ENCODE measurements at places on chromosomes 5 and 9.

DNA sequence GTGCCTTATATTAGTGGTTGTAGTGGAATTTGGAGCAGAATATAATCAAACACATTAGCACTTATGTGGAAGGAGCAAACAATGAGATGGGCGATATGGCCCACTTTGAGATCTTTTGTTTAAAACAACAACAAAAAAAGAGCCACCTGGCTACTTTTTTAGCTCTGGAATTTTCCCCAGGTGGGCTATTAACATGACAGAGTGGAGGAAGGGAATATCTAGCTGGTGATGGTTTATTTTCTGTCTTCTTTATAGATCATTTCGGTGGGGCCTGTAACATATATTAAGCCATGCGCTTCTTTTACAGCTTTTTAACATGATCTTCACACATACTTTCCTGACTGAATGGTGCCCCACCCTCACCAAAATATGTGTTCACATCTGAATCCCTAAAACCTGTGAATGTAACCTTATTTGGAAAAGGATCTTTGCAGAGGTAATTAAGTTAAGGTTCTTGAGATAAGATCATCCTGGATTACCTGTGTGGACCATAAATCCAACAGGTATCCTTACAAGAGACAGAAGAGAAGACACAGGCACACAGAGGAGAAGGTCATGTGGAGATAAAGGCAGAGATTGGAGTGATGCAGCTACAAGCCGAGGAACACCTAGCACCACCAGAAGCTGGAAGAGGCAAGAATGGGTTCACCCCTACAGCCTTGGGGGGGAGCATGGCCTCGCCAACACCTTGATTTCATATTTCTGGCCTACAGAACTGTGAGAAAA, 16.6 kb upstream of the ENTREP1 start:
- no peak for DNase-seq

GRCh38 chr5:154038261-154038706, 426 bp downstream of the FAM114A2 start:
- DNase-seq, result no peak

DNA sequence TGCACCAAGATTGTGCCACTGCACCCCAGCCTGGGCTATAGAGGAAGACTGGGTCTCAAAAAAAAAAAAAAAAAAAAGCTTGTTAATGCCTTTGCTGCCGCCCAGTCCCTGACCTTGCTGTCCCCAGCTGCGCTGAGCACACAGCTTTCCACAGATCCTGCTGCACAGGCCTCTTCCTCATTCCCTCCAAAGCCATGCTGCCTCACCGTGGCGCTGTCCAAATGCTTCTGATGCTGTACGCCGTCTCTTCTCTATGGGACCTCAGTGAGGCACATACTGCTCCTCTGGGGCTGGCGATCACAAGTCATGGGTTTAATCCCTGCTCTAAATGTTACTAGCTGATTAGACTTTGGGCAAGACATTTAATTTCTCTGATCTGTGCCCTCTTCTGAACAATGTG, 234.1 kb downstream of the FBXL7 start:
- DNase-seq, result no peak

DNA sequence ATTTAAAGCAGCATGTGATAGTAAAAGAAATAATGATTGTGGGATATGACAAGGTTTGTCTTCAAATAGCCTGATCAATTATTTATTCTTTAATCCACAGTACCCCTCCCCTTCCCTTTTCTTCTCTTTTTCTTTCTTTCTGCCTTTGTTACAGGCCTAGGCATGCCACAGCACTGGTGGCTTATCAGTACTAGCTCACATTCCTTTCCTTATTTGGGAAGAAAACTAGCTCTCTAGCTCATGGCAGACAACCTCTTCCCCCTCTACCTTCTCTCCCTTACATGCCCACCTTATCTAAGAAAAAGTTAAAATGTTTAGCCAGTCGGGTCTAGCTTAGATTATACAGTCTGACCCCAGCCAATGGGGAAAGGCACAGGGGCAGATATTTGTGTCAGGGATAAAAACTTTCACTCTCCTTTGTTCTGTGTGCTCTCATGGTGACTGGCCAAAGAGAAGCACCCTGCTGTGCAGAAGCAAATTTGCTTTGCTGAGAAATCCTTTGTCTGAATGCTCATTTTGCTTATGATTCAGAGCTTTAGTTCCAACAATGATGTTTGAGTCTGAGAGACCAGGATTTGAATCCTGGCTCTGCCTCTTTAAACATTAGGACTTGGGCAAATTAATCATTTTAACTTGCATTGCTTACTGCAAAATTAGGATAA, 75.8 kb upstream of the CDH12 start:
- DNase-seq, result no peak

DNA sequence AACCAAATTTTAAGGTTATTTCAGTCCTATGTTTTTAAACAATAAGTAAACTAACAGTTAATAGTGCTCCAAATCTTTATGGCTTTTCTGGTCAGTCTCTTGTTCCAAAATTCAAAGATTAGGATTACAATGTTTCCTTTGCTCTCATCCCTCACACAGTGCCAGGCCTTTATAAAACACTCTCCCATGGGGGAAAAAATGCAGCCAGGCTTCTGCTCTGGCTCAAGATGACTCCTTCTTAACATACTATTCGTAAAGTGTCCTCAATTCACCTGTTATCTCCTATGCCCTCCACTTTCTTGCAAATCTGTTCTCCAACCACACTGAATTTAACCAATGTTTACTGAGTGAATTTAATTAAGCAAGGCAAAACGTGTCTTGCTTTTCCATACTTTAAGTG, 1.4 kb downstream of the CEP120 start:
- no peak for DNase-seq

DNA sequence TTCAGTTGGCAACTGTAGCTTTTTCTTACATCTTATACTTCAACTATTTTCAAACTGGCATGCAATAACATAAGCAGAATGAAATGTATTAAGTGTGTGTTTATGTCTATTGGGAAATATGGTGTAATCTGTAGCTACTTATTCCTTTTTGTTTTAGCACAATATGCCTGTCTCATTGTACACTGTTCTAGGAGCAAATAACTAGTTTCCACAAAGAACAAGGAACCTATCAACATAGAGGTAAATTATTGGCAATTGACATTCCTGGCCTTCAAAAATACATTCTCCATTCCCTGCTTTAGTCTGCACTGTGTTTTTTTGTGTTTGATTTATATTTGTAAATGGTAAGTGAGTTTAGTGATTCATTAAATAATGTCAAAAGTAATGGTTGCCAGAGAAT, 75.7 kb downstream of the FBXL7 start:
- DNase-seq, result no peak

GRCh38 chr9:118009614-118010013, 305.4 kb downstream of the TLR4 start:
- no peak for DNase-seq

GRCh38 chr5:113531481-113532159, 18.1 kb downstream of the YTHDC2 start:
- DNase-seq, result no peak

GRCh38 chr5:61301341-61302199, 30.5 kb upstream of the ZSWIM6 start:
- DNase-seq, result no peak

DNA sequence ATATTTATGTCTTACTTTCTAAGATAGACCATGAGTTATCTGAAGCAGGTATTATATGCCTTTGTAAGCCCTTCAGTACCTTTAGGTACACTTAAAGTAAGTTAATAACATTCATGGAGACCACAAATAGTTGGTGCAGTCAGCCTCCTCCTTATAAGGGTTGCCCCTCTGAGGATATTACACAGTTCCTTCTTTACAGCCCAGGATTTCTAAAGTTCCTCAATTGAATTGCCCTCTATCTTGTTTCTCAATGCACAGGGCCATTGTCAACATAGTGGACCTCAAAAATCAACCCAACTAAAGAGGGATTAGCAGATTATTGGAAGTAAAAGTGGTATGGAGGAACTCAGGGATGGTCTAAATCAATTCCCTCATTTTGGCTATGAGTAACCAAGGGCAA, 50.3 kb downstream of the HMHB1 start:
- no peak for DNase-seq

GRCh38 chr9:94867842-94868312, 141.4 kb downstream of the AOPEP start:
- DNase-seq, result no peak

GRCh38 chr5:14365831-14366430, 215.7 kb upstream of the OTULINL start:
- no peak for DNase-seq

DNA sequence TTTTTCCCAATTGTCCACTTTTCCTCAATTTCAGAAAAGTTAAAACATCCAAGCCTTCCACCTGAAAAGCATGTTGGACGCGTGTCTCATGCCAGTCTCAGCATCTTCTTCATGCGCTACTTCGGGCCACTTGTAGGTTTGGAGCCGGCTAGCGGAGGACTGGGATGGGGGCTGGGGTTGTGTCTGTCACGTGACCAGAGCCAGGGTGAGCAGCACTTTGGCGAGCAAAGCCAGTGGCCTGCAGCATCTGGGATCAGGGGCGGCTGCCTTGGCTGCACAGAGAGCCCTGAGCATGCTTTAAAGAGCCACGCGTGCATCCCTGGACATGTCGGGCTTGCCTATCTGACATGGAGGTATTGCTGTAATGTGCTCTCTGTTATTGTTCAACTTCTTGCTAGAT, 41.2 kb downstream of the SLC6A3 start:
- DNase-seq, result no peak

DNA sequence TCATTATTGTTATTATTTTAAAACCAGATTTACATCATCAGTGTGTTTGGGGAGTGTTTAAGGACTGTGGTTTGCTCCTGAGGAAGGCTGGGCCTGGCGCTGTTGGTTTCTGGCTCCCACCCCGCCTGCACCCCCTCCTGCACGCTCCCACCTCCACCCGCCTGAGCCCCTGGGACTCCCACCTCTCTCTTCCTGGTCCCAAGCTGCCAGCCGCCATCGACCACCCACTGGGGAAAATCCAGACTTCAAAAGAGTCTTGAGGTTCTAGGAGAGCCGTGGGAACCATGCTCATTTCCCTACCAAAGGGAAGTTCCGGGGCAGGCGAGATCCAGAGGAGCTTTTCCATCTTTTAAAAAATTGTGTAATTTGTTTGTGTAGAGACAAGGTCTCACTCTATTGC, 35.0 kb upstream of the FUBP3 start:
- no peak for DNase-seq

DNA sequence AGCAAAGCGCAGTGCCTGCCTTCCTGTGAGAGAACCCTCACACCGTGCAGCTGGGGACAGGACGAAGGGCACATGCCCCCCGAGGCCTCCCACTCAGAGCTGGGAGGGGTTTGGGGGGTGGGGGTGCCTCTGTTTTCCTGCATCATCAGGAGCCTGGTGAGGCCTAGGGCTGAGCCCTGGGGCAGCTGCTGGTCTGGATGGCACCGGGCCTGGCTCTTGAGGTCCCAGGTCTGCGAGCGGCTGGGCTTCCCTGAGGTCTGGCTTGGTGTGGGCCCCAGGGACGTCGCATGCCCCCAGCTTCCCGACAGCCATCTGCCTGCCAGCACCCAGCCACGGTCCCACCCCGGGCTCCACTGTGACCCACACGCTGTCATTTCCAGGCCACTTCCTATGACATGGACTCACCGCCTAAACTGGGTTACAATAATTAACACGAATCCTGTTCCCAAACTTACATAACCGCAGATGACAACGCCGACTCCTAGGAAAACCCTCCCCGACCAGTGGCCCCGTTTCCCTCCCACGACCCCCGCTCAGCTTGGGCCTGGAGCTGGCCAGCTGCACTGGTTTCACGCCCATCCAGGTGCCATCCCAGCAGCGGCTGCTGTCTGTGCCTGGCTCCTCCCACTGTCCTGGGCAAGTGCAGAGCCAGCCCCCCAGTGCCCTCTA, 8.7 kb downstream of the NACC2 start:
- DNase-seq, result no peak
